ENCODE measurements at places on chromosomes 16 and 17.

DNA sequence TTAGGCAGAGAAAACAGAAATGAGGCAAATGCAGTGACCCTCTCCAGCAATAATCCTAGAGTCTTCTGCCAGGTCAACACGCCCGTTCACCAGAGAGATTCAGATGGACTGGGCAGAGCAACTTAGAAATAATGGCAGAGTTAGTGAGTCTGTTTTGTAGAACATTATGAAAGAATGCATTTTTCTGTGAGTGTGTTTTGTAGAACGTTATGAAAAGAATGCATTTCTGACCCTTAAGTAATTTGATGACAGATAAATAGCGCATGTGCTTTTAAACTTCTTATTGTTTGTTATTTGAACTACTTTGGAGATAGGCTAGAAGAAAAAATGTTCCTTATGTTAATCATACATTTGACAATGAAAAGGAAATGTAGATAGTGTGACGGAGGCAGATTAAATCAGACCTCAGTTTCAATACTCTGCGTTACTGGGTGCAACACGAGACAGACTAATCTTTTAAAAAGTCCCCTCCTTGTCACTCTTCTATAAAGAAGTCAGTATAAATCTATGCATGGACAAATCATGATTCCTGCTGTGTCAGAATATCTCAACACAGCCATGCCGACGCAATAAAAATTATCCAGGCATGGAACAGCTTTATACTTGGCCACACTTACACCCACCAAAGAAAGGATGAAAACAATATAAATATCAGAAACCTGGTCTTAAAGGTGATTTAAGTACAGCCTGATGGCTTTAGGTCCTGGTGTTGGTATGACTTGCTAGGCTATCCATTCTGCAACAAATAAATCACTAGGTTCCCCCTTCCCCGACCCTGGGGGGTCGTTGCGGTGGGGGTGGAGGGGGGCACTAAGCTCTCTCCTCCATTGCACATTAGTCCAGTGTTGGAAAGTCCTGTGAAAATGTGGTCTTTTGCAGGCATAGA is 47.8 kb downstream of the MARCHF10 start:
- DNase-seq, result no peak

- no peak for DNase-seq
Observed at GRCh38 chr16:85750827-85751697, at the start of gene C16orf74. TSS of gene C16orf74 (minus strand) at chr16:85751096. CDS start at chr16:85735217, 15,879 bp downstream.

- no peak for DNase-seq
Observed at GRCh38 chr17:64277831-64278562, 14.9 kb upstream of the TEX2 start.

- DNase-seq, result no peak
Observed at GRCh38 chr17:15447928-15448579, 19.4 kb downstream of the CDRT4 start.

GRCh38 chr16:57307365-57307764 is 22.9 kb upstream of the PLLP start:
- no peak for DNase-seq

DNA sequence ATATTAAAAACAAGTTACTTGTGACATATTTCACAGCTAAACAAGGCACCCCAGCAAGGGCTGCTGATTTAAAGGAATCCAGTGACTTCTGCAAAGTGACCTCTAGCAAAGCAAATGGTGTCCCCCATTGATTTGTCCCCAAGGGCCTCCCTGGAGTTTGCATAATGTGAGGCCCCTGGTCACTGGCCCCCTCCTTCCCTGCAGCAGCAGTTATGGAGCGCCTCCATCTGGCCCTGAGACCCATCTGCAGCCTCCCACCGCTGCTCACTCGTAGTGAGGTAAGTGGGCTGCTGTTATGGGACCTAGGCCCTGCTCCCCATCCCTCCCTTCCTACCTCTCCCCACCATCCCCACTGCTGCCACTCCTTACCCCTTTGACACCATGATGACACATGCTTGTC is 19.6 kb upstream of the EEF2K start:
- DNase-seq, result no peak

DNA sequence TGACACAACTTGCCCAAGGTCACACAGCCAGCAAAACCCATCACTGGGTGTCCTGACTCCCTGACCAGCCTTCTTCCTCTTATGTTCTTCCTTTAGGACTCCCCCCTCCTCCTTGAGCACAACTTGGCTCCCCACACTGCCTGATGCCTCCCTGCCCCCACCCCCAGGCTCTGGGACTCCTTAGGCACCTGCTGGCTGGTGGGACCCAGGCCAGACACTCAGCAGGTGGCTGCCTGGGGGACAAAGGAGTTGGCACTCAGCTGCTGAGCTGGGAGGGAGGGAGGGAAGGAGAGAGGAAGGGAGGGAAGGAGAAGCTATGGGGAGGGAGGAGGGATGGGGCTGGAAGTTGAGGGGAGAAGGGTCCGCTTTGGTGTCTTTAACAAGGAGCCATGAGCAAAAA is 8.0 kb downstream of the SEZ6 start:
- no peak for DNase-seq
